ENCODE measurements at places on chromosomes 3 and 15.

GRCh38 chr3:119401503-119402440 lies 61.6 kb downstream of the TMEM39A start:
- DNase-seq: no peak

DNA sequence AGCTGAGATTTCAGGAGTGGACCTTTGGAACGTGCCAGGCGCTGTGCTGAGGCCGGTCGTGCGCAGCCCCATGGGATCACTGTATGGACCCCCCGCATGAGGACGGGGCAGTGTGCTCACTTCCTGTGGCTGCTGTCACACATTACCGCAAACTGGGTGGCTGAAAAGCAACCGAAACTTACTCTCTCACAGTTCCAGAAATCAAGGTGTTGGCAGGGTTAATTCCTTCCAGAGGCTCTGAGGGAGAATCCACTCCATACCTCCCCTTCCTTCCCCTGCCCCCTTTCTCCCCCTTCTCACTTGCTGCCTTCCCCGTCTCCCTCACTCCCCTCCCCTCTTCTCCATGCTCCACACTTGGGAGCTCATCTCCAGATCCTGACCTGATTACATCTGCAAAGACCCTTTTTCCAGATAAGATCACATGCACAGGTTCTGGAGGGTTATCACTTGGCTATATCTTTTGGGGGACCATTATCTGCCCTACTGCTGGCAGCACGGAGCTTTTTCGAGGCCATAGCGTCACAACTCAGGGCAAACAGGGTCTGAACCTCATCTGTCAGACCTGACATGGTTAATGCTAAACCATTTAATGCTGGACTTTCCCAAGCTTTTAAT lies 41.2 kb downstream of the KLF13 start:
- DNase-seq: no peak

GRCh38 chr3:146783446-146783845 lies 178.3 kb upstream of the PLSCR5 start:
- DNase-seq: no peak

DNA sequence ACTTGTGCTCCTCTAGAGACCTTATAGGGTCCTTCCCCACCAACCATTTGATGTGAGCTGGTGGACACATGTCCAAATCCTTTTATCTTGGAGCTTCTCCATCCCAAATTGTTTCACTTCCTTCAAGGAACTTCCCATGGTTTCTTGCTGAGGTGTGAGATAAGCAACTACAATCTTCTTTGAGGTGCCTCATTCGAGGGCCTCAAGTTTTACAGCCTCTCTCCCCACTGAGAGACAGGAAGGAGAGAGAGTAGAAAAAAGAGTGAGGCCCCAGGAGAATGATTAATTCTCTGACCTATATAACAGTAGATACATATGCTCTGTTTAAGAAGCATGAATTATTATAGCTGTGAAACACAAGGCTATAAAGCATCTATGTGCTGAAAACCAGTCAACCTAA lies 70.5 kb downstream of the SUMF1 start:
- no peak for DNase-seq

DNA sequence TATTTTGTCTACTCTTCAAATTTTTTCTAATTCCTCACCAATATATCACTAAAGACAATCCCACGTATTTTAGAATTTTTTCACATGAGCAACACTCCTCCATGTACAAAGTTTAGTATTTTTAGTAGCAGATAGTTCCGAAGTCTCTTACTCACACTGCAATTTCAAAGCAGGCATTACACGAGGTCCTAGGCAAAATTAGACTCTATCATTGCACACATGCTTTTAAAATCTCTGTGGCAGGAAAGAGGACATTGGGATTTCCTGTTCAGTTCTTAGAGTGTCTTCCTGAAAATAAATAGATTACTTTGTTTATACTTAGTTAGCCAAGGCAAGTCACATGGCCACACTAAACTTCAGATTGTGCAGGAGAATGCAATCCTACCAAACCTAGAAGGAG lies 847.7 kb downstream of the ROBO2 start:
- no peak for DNase-seq

- DNase-seq: no peak
Measured at GRCh38 chr15:95448531-95449229, 881.8 kb upstream of the NR2F2 start.

- DNase-seq: no peak
Measured at GRCh38 chr3:104519468-104520227, 847.1 kb upstream of the ALCAM start.

- no peak for DNase-seq
Measured at GRCh38 chr3:46893146-46893748, 15.7 kb downstream of the PTH1R start.

- DNase-seq: no peak
Measured at GRCh38 chr3:52279596-52279995, 1.1 kb upstream of the WDR82 start.

DNA sequence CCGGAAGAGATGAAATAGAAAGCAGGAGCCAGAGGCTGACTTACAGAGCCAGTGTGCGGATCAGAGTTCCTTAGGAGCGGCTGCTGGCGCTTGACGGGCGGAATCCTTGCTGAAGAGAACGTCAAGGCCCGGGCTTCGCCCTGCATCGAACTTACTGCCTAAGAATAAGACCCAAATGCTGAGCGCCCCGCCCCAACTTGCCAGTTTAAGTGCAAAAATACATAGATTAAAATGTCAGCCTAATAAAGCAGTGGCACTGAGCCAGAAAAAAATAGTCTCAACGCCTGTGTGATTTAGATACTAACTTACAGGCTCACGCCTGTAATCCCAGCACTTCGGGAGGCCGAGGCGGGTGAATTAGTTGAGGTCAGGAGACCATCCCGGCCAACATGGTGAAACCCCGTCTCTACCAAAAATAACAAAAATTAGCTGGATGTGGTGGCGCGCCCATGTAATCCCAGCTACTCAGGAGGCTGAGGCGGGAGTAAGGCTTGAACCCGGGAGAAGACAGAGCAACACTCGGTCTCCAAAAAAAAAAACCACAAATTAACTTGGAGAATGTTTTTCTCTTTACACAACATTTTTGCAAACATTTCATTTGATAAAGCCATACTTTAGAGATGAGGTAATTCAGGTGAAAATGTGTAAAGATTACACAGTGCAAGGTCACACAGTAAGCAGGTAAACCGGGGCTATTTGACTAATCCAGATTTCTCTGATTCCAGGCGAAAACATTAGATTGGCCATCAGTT lies 1.2 kb upstream of the UBP1 start:
- DNase-seq: no peak

- peak; percentile 30 for DNase-seq
Measured at GRCh38 chr3:56467108-56467507, 1.2 kb downstream of the ERC2 start.

DNA sequence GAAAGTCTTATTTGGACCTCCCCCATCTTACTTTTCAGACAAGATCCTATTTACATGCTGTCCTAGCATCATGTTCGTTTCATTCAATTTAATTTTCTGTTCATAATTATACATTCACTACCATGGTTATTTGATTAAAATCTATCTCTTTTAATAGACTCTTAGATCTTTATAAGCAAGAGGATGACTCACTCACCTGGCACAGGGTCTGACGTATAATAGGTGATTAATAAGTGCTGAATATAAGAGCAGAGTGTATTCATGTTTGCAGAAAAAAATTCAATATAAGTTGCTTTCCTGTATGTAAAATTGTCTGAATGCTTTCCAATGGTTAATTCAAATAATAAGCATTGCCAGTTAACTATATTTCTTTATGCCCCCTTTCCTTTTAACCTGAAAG lies 165.5 kb upstream of the CBLB start:
- no peak for DNase-seq

- no peak for DNase-seq
Measured at GRCh38 chr15:25179673-25180511, 225.1 kb downstream of the SNRPN start.

DNA sequence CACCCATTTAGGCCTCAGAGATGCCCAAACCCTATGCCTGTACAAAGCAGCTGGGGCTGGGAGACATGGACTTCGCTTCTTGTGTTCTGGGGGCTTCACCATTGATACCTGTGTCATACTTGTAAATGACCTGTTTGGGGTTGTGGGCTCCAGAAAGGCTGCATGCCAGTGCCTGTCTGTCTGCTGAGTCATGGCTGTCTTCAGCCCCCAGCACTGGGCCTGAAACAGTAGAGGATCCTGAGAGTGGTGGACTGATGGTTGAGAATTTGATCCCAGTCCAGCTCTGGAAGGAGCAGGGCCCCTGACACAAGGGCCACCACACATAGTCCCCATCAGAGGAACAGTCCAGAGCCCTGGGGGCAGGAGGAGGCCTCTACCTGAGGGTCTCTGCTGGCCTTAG lies 24.6 kb upstream of the APEH start:
- no peak for DNase-seq

DNA sequence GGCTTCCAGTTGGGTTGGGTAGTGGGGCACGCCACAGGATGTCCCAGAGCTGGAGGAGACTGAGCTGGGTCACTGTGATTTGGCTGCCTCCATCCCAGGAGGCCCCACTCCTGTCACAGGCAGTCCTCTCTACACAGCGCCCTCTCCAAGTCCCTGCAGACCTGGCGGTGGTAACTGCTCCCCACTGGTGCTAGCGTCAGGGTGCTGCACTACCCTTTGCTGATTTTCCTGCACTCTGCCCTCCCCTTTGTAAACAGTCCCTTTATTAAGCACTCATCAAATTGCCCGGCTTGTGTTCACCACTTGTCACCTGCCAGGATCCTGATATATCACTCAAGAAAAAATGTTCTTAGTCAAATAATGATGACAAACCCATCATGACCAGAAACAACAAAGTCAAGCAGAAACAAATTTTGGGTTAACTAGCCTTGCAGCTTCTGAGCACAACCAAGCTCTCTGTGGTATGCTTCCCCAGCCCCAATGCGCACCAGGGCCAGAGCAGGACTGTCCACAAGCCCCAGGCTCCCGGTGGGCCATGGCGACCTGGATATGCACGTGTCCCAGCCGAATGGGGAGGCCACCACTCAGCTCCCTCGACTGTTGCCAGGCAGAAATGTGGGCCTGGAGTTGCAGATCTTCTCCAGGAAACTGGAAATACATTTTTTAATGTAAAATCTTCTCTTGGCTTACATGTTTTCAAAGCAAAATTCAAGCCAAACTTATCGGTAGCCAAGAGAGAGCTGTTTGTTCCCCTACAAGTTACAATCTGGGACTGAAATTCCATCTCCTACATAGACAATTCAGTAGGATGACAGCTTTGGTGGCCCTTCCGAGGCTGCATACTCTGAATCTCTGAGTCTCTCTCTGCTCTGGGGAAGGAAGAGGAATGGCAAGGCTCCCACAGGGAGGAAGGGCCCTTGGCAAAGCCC lies 24.5 kb downstream of the MEGF11 start:
- no peak for DNase-seq

- no peak for DNase-seq
Measured at GRCh38 chr3:47227678-47228077, 54.9 kb downstream of the KIF9 start.

DNA sequence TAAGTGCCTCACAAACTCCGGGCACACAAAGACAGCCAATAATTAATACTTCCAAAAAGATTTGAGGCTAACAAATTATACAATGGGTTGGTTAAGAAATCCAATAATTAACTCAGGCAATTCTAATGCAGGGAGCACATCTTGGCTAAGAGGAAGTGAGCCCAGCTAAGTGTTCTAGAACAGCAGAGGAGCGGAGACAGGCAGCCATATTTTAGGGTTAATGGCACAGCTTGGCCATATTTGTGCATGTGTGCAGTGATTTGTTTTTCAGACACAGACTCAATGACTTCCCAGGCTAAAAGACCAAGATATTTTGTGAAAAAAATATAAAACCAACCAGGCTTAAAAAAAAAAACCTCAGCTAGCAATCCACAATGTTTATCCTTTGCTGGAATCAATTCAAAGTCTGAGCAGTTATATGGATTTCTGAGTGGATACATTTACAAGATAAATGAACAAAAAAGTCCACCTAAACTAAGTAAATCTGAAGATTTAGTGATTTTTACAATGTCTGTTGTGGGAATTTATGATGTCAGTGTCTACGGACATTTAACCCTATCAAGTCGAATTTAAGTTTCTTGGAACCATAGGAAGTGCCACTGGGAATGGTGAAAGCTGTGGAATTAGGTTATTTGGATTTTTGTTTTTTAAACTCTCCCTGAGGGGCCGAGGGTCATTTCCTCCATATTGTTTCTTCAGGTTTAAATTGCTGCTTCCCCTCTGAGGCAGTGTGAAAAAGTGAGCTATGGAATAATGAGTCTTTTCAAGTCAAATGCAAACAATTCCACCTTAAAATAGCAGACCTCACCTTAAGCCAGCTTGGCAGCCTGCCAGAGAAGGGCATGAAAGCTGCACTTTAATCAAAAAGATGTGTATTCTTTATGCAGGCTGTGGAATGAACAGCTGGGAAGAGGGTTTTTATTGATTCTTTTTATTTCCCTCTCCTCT lies 413.7 kb upstream of the TBL1XR1 start:
- no peak for DNase-seq

- DNase-seq: no peak
Measured at GRCh38 chr15:87118435-87118834, 1038.8 kb downstream of the AGBL1 start.

GRCh38 chr3:193883551-193883950 lies 252.4 kb upstream of the HES1 start:
- DNase-seq: no peak

DNA sequence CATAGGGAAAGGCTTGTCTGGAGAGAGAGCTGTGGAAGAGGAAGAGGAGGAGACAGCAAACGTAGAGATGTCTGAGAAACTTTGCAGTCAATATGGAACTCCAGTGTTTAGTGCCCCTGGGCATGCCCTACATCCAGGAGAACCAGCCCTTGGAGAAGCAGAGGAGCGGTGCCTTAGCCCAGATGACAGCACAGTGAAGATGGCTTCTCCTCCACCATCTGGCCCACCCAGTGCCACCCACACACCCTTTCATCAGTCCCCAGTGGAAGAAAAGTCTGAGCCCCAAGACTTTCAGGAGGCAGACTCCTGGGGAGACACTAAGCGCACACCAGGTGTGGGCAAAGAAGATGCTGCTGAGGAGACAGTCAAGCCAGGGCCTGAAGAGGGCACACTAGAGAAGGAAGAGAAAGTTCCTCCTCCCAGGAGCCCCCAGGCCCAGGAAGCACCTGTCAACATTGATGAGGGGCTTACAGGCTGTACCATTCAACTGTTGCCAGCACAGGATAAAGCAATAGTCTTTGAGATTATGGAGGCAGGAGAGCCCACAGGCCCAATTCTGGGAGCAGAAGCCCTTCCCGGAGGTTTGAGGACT lies 6.9 kb downstream of the MAP1A start:
- DNase-seq: no peak

DNA sequence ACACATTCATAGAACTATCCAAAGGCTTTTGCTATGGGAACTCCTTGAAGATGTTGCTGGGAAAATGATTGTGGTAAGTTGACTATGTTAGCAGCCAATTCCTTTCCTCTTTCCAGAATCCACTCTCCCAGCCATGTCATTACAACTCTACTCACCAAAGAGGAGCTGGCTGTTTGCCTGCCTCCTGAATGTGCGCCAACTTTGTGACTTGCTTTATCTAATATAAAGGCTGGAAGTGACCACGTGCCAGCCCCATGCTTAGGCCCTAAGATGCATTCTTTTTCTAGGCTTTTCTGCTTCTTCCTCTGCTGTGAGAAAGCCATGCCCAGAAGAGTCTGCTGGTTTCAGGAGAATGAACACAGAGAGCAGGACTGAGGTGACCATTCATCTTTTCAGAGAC lies 182.2 kb downstream of the GABRB3 start:
- DNase-seq: no peak
